ENCODE measurements at places on chromosomes 1 and 21. TPM values are rescaled to one million over a fixed set of nuclear protein-coding genes. Genes with fewer than 3 reads are reported as not detected.

- peaks cover 18% of the 10 kb centered on the region for H3K36me3 ChIP-seq
- peaks cover 74% of the 10 kb centered on the region for H3K4me1 ChIP-seq
- peak overlapping the region; percentile 84 for H3K27ac ChIP-seq
- DNase-seq = no peak
These were observed 131.7 kb downstream of the SYT2 start for GRCh38 chr1:202578565-202578964.

DNA sequence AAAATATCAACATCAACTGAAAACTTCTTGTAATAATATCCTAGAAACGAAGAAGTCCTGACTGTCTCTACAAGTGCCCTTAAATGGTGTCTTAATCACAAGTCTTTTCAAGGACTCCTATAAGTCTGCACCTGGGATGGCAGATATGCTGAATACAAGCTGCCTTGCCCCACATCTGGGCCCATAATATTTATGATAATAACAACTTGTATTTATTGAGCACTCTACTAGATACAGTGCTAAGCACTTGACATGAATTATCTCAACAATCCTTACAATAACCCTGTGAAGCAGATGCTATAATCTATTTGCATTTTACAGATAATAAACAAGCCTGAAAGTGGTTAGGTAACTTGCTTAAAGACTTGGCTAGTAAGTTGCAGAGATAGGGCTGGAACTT is 78.0 kb upstream of the ZNF648 start:
- H3K27me3 ChIP-seq = peaks cover 13% of the 10 kb centered on the region
- peaks cover 18% of the 10 kb centered on the region for H3K4me1 ChIP-seq
- H3K4me3 ChIP-seq = no peak overlapping the region
- DNase-seq = no peak
- no peak overlapping the region for H3K27ac ChIP-seq
- no peaks in the 10 kb centered on the region for H3K36me3 ChIP-seq

Gene CFHR4
- total RNA-seq = not detected

- no peaks in the 10 kb centered on the region for H3K27me3 ChIP-seq
- peak; percentile 43 for DNase-seq
- no peak overlapping the region for H3K4me3 ChIP-seq
- peak overlapping the region; percentile 32 for H3K27ac ChIP-seq
These were observed 182.9 kb downstream of the BACH1 start for GRCh38 chr21:29481641-29482040.

GRCh38 chr1:216518844-216519627 is 95.8 kb upstream of the USH2A start:
- H3K27me3 ChIP-seq = no peaks in the 10 kb centered on the region
- H3K27ac ChIP-seq = no peak overlapping the region
- H3K4me3 ChIP-seq = peak overlapping the region; percentile 60

- peaks cover under 1% of the 10 kb centered on the region for H3K27me3 ChIP-seq
- H3K36me3 ChIP-seq = no peaks in the 10 kb centered on the region
- peaks cover 48% of the 10 kb centered on the region for H3K4me1 ChIP-seq
- H3K4me3 ChIP-seq = no peak overlapping the region
- DNase-seq = no peak
These were observed 876 bp downstream of the KCNJ15 start for GRCh38 chr21:38257667-38258066.

Gene RGS13
- not detected for total RNA-seq

- no peak overlapping the region for H3K27ac ChIP-seq
- H3K27me3 ChIP-seq = peaks cover 2% of the 10 kb centered on the region
- H3K4me3 ChIP-seq = no peak overlapping the region
- peaks cover 26% of the 10 kb centered on the region for H3K36me3 ChIP-seq
These were observed 17.3 kb downstream of the METTL13 start for GRCh38 chr1:171798765-171799164.

DNA sequence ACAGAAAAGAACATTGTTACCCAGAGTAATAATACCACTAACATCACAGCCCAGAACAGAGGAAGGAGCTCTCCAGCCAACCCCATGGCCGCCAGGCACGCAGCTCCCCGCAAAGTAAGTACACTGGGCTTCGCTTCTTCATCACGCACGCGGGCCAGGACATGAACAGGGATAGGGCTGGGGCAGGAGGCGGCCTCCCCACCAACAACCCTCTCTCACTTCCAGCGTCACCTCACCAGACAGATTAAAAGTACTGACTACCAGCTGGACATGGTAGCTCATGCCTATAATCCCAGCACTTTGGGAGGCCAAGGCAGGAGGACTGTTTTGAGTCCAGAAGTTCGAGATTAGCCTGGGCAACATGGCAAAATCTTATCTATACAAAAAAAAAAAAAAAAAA is 78.3 kb downstream of the NPHP4 start:
- no peak overlapping the region for H3K4me3 ChIP-seq
- H3K27ac ChIP-seq = no peak overlapping the region
- H3K27me3 ChIP-seq = no peaks in the 10 kb centered on the region
- peaks cover 14% of the 10 kb centered on the region for H3K4me1 ChIP-seq

Gene C1orf141
- total RNA-seq = not detected

DNA sequence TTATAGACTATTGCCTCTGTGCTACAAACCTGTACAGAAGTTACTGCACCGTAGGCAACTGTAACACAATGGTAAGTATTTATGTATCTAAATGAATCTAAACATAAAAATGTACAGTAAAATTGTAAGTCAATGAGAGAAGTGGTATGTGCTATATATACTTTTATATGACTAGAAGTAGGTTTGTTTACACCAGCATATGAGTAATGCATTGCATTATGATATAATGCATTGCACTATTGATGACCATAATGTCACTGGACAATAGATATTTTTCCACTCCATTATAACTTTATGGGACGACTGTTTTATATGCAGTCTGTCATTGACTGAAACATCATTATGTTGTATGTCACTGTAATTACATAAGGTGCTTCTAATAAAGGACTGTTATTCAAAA is 340.3 kb upstream of the SNX7 start:
- peak overlapping the region; percentile 92 for H3K27ac ChIP-seq
- H3K27me3 ChIP-seq = no peaks in the 10 kb centered on the region
- no peak for DNase-seq
- H3K4me1 ChIP-seq = peaks cover 75% of the 10 kb centered on the region
- H3K4me3 ChIP-seq = no peak overlapping the region

Gene OR10J4
- not detected for total RNA-seq

- H3K36me3 ChIP-seq = no peaks in the 10 kb centered on the region
- H3K4me3 ChIP-seq = no peak overlapping the region
- H3K27me3 ChIP-seq = peaks cover 4% of the 10 kb centered on the region
These were observed 147.0 kb upstream of the DNAH14 start for GRCh38 chr1:224782281-224783000.

- no peak overlapping the region for H3K27ac ChIP-seq
- no peaks in the 10 kb centered on the region for H3K27me3 ChIP-seq
- no peaks in the 10 kb centered on the region for H3K4me1 ChIP-seq
- no peak overlapping the region for H3K4me3 ChIP-seq
These were observed 11.3 kb downstream of the RPAP2 start for GRCh38 chr1:92310185-92310597.

Gene OR10K1
- total RNA-seq = not detected

DNA sequence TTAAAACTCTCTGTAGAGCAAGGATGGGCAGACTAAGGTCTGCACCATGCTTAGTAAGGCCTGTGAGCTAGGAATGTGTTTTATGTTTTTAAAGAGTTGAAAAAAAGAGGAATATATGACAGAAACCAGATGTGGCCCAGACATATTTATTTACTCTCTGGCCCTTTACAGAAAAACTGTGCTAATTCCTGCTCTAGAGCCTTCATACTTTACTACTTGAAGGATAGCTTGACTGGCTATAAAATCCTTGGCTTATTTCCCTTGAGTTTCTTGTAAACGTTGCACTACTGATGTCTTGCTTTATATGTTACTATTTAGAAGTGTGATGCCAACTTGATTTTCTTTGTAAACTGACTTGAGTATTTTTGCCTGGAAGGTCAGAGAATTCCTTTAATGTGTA is 33.5 kb downstream of the CTBS start:
- H3K36me3 ChIP-seq = no peaks in the 10 kb centered on the region
- H3K27ac ChIP-seq = no peak overlapping the region
- no peak overlapping the region for H3K4me3 ChIP-seq
- peaks cover 34% of the 10 kb centered on the region for H3K4me1 ChIP-seq

GRCh38 chr1:201384406-201384782 is 6.9 kb upstream of the TNNT2 start:
- no peak for DNase-seq
- H3K36me3 ChIP-seq = no peaks in the 10 kb centered on the region
- H3K4me1 ChIP-seq = peaks cover 26% of the 10 kb centered on the region
- H3K4me3 ChIP-seq = peak overlapping the region; percentile 74
- H3K27me3 ChIP-seq = peaks cover 19% of the 10 kb centered on the region

DNA sequence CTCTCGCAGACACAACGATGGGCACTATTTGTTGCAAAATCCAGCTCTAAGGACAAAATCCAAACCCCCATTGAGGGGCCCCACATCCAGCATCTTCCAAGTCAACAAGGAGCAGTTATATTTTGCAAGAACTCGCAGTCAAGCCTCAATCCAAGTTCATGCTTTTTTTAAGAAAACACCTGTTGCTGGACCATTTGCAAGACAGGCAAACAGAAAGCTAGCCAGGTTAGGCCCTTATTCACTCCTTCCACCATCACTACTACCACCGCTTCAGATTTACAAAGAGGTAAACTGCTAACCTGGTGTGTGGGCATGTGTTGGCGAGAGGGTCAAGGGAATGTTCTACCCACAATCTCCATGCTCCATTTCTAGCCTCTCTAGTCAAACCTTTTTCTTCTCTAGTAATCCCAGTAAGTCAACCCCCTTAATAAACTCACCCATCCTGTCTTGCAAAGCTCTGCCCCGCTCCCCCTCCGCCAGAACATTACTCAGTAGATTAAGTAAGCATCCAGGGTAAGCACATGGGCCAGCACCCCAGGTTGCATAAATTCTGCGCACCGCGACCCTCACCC is 703 bp downstream of the ERI3 start:
- H3K27me3 ChIP-seq = peaks cover 2% of the 10 kb centered on the region
- H3K4me3 ChIP-seq = peak overlapping the region; percentile 89
- no peaks in the 10 kb centered on the region for H3K36me3 ChIP-seq

- peaks cover 4% of the 10 kb centered on the region for H3K27me3 ChIP-seq
- no peak overlapping the region for H3K4me3 ChIP-seq
- no peaks in the 10 kb centered on the region for H3K36me3 ChIP-seq
- H3K27ac ChIP-seq = no peak overlapping the region
- DNase-seq = no peak
These were observed 13.2 kb downstream of the LAX1 start for GRCh38 chr1:203778146-203778545.

- H3K27ac ChIP-seq = no peak overlapping the region
- peaks cover 7% of the 10 kb centered on the region for H3K27me3 ChIP-seq
- H3K4me1 ChIP-seq = no peaks in the 10 kb centered on the region
- H3K36me3 ChIP-seq = no peaks in the 10 kb centered on the region
- DNase-seq = no peak
- no peak overlapping the region for H3K4me3 ChIP-seq
These were observed 81.4 kb upstream of the GALNT2 start for GRCh38 chr1:229985613-229986010.

- peaks cover 2% of the 10 kb centered on the region for H3K27me3 ChIP-seq
- H3K36me3 ChIP-seq = no peaks in the 10 kb centered on the region
- DNase-seq = no peak
- no peak overlapping the region for H3K4me3 ChIP-seq
These were observed 159.7 kb upstream of the BEND5 start for GRCh38 chr1:48936436-48936835.

DNA sequence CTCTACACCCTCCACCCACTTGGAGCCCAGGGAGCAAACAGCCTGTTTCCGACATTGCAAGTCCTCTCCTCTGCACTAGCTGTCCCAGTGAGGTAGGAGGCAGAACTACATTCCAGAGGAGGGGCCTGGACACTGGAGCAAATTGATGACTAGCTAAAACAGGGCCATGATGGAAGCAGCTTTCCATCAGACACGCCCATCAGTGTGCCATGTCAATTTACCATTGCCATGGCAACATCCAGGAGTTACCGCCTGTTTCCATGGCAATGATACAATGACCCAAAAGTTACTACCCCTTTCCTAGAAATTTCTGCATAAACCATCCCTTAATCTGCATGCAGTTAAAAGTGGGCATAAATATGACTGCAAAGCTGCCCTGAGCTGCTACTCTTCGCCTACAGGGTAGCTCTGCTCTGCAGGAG is 647.1 kb downstream of the PTPRU start:
- H3K27me3 ChIP-seq = no peaks in the 10 kb centered on the region
- no peaks in the 10 kb centered on the region for H3K36me3 ChIP-seq
- H3K27ac ChIP-seq = no peak overlapping the region
- no peak for DNase-seq

Gene SPRR2A
- not detected for total RNA-seq

- H3K36me3 ChIP-seq = no peaks in the 10 kb centered on the region
- peaks cover 35% of the 10 kb centered on the region for H3K4me1 ChIP-seq
- H3K27ac ChIP-seq = no peak overlapping the region
- H3K27me3 ChIP-seq = peaks cover 1% of the 10 kb centered on the region
- H3K4me3 ChIP-seq = no peak overlapping the region
These were observed 27.1 kb upstream of the HHAT start for GRCh38 chr1:210301615-210302000.

DNA sequence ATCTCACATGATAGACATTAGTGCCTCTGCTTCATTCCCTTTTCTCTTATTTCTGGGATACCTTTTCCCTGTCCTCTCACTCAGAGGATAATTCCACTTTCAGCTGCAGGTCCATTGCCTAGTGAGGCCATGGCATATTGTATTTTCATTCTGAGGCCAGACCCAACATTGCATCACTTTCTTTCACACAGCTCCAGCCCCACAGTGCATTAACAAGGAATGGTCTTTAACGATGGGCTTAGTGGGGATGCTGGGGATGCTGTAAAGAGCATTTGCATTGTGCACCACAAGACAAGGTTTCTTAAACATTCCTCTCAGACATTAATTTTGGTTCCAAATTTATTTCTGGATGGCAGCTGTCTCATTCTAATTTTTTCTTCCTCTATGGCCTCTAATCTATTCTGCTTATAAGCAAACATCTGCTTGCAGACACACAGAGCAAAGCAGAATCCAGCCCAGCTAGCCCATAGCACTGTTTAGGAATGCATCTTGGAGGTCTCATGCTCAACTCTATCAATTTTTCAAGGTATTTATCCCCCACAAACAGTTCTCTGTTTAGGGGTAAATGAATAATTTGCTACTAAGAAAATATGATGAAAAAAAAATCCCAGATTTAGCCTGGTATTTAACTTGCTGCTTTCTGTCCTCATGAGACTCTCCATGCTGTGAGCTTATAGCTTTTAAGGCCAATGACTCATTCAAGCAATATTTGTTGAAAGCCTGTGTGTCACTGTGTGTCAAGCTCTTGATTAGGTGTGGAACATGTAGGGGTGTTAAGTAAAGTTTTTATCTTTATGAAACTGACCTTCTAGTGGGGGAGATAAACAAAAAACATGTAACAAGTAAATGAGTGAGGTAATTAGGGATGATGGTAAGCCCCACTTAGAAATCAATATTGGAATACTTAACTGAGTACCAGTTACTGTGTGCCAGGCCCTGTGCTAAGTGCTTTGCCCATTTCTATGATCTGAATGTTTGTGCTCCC is 44.5 kb upstream of the CCDC190 start:
- peak overlapping the region; percentile 68 for H3K27ac ChIP-seq

DNA sequence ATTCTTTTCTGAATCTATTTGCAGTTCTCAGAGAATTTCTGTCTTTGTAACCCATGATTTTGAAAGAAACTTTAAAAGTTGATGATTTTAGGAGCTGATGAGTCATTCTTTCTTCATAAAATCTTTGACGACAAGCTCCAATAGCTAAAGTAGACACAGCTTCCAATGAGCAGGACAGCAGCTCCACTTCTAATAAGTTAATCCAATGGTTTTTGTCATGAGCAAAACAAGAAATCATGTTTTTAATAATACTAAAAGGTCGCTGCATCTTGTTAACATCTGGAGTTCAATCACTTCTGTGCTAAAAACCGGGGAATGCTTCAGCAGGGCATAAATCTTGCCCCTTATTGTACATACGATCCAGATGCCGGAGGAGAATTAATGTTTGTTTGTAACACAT is 48.9 kb upstream of the GORAB start:
- H3K27ac ChIP-seq = no peak overlapping the region
- no peaks in the 10 kb centered on the region for H3K27me3 ChIP-seq
